ENCODE measurements at places on chromosomes 4 and X.
A peak's percentile ranks its signal among the peaks of the same experiment; 100 is the strongest.

DNA sequence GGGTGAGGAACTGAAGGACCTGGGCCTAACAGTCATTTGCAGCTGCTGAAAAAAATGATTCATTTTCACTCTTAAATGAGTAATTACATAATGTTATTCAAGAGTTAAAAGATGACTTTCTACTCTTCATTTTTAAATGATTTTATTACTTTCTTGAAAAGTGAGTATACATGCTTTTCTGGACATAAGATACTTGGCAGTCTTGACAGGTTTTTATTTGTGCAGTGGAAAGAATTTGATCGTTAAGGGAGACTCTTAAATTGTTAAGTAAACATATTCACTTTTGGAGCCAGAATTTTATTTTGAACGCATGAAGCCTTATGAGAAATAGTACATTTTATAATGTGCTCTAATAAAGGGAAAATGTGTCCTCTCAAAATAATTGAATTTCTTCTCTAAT lies 245.7 kb downstream of the TENM3 start:
- DNase-seq = no peak

GRCh38 chr4:37762991-37763368 lies 63.5 kb upstream of the PGM2 start:
- no peak for DNase-seq

GRCh38 chr4:3369781-3370674 lies 71.7 kb upstream of the HGFAC start:
- DNase-seq = peak; percentile 40

GRCh38 chr4:100547541-100548199 lies 29.8 kb upstream of the EMCN start:
- no peak for DNase-seq

DNA sequence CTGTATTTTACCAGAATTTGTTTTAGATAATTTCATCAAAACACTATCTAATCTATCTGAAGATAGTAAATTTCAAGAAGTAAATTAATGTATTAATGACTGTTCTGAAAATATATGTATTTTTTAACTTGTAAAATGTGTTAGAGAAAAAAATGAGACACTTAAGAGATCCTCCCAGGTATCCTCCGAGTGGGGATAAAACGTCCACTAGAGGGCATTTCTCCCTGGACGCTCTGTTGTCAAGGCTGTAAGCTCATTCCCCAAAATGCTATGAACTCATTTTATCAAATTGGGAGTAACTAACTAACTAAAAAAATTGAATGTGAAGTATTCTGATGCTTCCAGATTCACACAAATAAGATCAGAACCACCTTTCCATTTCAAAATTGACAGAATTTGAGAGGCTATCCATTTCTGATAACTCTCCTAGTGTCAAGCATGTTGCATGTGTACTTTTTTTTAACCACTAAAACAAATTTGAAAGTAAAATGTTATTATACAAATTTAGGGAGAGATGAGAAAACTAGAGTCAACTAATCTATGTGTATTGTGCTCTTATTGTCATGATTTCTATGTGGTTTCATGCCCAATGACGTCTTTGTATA lies 337.3 kb upstream of the HS3ST1 start:
- DNase-seq = no peak

GRCh38 chr4:114827651-114828050 lies 229.0 kb downstream of the UGT8 start:
- DNase-seq = no peak

DNA sequence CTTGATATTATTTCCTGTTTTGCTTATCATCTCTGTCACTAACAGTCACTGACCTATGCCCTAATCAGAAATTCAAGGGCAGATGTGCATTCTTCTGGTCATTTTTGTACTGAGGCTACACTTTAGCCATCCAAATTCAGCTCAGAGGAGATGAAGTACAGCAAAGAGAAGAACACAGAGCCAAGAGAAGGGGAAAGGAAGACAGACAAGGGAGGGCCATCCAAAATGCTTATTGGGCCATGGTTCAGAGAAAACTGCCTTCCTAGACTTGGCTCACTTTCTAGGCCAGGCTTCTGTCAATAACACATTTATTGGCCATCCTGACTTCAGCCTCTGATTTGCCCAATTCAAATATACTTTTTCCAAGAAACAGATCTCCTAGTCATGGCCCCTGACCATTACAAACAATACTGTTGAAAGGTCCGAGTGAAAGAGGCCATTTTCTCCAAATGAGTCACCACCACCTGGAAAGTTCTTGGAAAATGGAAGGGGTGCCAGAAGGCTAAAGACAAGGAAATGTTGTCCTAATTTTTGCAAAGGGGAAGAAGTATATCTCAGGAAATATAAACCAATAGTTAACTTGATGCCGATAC lies 56.4 kb downstream of the DCX start:
- no peak for DNase-seq

GRCh38 chr4:97475621-97476020 lies 667.7 kb downstream of the STPG2 start:
- DNase-seq = no peak

DNA sequence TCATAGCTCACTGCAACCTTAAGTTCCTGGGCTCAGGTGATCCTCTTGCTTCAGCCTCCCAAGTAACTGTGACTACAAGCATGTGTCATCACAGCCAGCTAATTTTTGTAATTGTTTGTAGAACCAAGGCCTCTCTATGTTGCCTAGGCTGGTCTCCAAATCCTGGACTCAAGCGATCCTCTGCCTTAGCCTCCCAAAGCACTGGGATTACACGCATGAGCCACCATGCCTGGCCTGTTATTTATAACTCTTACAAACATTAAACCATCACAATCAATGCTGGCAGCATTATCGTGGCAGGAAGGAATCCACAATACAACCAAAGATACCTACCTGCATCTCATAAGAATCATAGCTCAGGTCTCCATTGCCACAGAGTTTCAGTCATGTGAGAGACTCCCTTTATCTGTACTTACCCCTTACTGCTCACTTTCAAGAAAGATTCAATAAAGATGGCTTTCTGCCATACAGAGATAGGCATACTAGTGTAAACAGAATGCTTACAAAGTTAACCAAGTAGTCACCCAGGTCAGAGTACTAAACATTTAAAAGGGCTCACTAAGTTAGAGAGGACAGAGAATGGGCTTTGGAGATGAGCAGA lies 48.5 kb downstream of the SMIM31 start:
- DNase-seq = no peak

DNA sequence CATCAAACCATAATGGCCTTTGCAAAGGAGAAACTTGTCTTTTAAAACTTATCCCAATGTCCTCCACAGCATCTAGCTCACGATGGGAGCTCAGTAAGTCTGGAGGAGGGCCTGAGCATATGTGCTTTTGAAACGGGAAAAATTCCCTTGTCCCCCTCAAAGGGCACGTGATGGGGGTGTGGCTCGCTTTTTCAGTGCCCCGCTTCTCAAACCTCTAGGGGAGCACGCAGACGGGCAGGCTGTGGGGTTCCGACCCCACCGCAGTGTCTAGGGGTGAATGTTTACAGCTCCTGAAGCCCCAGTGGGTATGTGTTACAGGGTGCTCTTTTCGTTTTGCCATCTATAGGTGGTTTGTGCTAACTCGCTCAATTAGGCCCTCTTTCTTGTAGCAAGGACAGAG lies 31.2 kb downstream of the SLITRK2 start:
- no peak for DNase-seq

- DNase-seq = no peak
These were observed 52.8 kb downstream of the SPRY1 start for GRCh38 chr4:123449362-123449761.

- no peak for DNase-seq
These were observed 374.5 kb upstream of the FMR1 start for GRCh38 chrX:147537172-147537571.

DNA sequence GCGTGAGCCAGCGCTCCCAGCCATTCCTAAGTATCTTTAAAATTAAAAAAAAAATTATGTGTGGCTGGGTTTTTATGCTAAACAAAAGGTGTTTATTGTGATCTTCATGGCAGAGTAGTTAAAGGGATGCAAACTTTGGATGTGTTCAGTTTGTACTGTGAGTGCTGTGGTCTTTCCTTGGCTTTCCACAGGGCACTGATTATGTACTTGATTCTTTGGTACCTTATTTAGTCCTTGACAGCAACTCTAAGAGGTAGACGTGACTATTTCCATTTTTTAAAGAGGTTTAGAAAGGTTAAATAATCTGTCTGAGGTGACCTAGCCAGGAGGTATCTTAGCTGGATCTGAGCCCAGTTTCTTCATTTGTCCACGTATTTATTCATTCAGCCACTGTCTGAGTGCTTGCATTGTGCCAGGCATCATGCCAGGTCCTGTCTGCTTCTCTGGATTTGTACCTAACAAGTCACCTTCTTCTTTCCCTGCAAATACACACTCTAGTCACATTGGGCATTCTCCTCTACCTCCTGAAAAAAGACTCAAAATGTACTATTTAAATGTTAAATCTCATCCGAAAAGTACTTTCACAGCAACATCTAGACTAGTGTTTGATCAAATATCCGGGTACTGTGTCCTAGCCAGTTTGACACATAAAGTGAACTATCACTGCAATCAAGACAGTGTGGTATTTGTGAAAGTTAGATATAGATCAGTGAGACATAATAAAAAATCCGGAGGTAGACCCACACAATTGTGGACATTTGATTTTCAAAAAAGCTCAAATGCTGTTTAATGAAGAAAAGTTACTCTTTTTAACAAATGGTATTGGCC lies 31.5 kb downstream of the WWC2 start:
- DNase-seq = no peak

DNA sequence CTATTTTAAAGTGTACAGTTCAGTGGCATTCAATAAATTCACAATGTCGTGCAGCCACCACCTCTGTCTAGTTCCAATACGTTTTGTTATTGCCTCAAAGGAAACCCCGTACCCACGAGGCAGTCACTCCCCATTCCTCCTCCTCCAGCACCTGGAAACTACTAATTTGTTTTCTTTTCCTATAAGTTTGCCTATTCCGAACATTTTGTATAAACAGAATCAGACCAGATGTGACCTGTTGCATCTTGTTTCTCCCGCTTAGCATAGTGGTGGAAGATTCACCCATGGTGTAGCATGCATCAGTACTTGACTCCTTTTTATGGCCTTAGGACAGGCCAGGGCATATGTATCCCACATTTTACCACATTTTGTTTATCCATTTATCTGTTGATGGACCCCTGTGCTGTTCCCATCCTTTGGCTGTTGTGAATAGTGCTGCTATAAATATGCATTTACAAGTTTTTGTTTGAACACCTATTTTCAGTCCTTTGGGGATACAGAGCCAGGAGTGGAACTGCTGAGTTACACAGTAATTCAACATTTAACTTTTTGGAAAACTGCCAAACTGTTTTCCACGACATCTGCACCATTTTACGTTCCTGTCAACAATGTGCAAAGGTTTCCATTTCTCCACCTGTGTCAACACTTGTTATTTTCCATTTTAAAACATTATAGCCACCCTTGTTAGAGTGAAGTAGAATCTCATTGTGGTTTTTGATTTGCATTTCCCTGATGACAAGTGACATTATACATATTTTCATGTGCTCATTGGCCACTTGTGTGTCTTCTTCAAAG lies 57.8 kb upstream of the STX18 start:
- no peak for DNase-seq

- no peak for DNase-seq
These were observed 15.1 kb downstream of the LAMP2 start for GRCh38 chrX:120453985-120454384.

DNA sequence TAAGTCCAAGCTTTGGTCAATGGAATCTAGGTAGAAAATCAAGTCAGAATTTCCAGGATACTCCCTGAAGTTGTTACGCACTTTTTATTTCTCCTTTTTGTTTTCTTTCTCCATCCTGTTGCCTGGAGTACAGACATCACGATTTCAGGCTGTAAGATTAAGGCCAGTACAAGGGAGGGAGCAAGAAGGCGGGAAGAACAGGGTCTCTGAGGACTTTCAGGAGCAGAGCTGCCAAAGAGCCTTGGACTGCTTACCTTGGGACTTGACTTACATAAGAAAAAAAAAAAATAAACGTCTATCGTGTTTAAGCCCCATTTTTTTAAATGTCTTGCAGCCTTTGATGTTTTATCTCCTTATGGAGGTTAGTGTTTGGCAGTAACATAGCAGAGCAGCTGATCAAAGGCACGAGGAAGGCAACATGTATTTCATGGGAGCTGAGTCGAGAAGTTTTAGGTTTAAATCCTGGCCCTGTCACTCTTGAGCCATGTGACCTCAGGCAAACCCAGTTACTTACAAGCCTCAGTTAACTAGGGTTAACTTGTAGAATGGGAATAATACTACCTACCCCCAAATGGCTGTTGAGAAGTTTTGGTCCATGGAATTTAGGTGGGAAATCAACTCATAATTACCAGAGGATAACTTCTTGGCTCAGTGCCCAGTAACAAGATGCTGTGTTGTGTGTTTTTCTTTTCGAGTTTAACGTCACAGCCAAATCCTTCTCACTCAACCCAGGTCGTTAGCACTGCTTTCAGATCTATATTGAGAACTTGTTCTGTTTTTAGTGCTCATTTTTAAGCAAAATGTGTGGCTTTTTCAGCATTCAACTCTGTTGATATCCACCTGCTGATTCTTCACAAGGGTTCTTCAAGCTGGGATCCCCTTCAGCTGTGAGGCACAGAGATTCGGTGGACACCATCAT lies 106.8 kb downstream of the CLNK start:
- DNase-seq = no peak

DNA sequence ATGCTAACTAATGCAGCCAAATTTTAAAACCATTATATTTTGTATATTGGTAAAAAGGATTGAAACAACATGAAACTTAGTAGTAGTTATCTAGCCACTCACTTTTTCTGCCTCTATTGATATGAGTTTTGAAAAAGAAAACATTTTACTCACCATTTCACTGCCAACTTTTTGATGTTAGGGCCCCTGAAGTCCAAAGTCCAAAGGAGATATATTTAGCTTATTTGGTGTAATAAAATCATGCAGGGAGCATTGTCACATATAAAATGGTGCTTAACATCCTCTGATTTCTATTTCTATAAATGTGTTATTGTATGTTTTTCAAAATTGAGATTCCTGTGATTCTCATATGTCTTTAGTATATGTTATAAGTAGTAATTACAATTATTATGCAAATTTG lies 24.5 kb upstream of the CXCL3 start:
- no peak for DNase-seq

- DNase-seq = no peak
These were observed 222.6 kb upstream of the INTU start for GRCh38 chr4:127410201-127410600.

DNA sequence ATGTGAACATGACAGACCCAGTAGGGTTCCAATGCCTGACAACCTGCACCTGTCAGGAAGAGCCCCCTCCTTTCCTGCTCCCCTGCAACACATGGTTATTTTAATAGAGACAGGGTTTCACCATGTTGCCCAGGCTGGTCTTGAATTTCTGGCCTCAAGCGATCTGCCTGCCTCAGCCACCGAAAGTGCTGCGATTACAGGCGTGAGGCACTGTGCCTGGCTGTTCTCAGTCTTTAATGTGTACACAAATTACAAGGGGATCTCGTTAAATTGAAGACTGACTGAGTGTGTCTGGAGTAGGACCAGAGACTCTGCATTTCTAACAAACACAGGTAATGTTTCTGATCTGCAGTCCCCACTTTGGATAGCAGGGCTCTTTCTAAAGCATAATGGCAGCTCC lies 55.4 kb downstream of the NPNT start:
- DNase-seq = no peak

Data from stimulated activated naive CD4-positive, alpha-beta T cell (primary cell).